ENCODE measurements at places on chromosomes 13 and 19.

DNA sequence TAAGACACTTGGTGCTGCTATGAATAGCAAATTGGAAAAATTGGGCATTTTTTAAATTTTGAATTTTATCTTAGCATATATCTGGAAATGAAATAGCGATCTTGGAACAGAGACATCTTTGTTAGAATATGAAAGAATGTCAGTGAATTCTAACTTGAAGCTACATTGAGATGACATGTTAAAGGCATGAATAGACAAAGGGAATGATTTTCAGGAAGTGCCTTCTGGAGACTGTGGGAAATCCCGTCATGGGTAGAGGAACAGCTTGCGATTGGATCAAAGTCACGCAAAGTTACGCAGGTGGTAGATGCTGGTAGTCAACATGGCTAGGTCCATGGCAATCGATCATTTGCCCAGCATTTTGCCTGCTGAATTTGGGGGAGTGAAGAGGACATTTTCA lies 43.5 kb downstream of the LRCH1 start:
- DNase-seq, result no peak

DNA sequence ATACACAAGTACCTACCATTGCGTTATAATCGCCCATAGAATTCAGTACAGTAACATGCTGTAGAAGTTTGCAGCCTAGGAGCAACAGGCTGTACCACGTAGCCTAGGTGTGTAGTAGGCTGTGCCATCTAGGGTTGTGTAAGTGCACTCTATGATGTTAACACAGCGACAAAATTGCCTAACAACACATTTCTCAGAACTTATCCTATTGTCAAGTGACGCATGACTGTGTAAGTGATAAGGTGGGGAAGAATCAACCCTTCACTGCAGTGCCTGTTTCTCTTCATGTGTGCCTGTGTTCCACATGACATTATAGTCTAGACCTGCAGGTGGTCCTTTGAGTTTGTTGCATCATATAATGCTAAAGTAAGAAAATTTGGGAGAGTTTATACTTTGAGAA lies 94.0 kb downstream of the PCDH9 start:
- no peak for DNase-seq

DNA sequence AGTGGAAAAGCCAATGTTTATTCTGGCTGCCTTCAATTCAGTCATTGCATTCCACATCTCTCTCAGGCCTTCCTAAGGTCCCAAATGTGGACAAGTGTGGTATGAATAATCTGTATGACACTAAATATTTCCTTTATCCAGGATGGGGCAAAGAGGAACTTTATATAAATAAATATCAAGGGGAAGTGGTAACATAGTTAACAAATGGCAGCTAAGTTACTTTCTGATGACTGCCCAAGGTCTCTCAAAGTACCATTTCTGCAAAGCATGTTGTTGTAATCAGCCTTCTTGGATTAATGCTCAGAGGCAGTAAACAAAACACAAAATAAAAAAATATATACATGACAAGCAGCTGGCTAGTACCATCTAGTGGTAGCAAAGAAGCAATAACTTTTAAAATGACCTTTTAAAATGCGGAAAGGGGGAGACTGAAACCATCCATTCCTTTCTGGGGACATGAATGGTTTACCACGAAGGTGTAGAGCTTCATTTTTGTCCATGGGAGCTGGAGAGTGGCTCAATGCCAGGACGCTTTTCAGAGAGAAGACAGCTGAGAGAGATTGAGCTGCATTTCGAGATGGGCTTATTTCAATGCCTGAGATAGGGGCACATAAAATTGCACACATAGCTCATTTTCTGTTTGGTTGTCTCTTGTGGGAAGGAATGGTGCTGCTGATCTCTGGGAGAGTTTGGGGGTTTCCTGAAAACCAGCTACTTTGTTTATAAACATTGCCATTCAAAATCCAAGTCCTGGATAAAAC lies 259.2 kb downstream of the RFC3 start:
- DNase-seq, result no peak

- no peak for DNase-seq
Observed at GRCh38 chr13:112103260-112103838, 36.4 kb downstream of the SOX1 start.

GRCh38 chr13:46861959-46862358 lies 34.9 kb downstream of the HTR2A start:
- no peak for DNase-seq

DNA sequence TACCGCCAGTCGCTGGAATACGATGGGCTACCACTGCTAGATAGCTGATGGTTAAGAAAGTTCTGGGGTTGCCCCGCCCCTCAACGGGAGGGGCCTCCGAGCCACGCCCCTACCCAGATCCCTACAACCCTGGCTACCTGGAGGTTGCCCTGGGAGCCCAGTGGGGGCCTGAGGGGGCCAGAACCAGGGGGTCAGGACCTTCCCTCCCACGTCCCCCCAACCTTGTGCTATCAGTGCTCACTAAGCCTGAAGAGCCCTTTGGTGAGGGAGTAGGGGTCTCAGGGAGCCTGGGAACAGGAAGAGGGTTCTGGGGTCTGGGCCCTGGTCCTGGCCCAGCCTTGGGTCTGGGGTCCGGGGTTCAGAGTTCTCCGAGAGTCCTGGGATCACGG lies 8.9 kb downstream of the OCEL1 start:
- DNase-seq, result peak; percentile 35

DNA sequence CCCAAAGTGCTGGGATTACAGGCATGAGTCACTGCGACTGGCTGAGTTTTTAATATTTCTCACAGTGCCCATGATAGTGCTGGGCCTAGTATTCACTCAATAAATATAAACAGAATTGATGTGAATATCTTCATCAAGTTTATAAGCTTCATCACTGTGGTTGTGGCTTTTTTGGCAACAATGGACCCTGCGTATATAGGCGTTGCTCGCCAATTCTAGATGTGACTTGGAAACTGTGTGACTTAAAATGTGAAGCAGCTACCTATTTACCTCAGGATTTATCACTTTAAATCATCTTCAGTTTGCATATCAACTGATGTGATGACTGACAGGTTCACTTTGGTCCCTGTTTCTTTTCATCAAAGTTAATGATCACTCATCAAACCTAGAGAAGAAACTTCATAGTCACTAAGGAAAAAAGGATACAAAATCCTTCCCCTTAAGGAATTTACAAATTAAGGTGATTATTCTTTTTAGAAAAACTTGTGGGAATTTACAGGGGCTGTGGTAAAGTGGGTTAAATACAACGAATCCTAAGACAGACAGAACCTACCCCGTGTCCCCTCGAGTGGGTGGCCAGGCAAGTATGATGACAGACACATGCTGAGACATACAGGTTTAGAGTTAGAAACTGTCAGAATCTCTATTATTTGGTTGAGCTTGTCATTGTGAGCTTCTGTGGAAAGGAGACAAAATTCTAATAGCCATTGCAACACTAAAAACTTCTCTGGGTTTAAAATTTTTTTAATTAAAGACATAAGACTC lies 101.3 kb downstream of the AKAP11 start:
- DNase-seq, result no peak

DNA sequence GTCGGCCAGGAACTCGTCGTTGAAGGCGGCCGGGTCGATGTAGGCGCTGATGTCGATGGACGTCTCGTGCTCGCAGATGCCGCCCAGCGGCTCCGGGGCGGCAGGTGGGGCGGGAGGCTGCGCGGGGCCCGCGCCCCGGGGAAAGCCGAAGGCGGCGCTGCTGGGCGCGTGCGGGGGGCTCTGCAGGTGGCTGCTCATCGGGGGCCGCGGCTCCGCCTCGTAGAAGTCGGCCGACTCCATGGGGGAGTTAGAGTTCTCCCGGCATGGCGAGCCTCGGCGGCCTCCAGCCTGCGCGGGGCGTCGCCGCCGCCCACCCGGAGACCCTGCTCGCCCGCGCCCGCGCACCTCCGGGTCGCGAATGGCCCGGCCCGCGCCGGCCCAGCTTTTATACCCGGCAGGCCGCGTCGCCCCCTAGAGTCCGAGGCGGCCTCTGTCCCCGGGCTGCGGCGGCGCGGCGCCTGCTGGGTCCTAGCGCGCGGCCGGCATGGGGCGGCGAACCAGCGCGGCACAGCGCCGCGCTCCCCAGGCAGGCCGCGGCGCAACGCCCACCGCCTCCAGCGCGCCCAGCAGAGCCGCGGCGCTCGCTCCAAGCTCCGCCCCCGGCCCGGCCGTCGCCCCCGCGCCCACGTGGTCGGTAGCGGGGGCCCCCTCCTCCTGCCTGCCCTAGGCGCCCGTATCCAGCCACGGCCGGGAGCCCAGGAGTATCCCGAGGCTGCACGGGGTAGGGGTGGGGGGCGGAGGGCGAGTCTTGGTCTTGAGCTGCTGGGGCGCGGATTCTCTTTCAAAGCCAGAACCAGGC lies at the start of gene CEBPA:
Gene CEBPA, minus strand, starts transcription at position 360 of the 799 bp plus-strand sequence. Its CDS starts 120 bp downstream, at position 240.
- peak; percentile 10 for DNase-seq

Data from effector CD4-positive, alpha-beta T cell (primary cell).